ENCODE measurements at places on chromosomes 5 and 9. TPM values are rescaled to one million over a fixed set of nuclear protein-coding genes. Genes with fewer than 3 reads are reported as not detected.
A peak's percentile ranks its signal among the peaks of the same experiment; 100 is the strongest.

GRCh38 chr9:761793-762560, 79.5 kb upstream of the DMRT1 start:
- DNase-seq = no peak

- DNase-seq = no peak
Measured at GRCh38 chr9:96449523-96449844, 485 bp upstream of the HABP4 start.

DNA sequence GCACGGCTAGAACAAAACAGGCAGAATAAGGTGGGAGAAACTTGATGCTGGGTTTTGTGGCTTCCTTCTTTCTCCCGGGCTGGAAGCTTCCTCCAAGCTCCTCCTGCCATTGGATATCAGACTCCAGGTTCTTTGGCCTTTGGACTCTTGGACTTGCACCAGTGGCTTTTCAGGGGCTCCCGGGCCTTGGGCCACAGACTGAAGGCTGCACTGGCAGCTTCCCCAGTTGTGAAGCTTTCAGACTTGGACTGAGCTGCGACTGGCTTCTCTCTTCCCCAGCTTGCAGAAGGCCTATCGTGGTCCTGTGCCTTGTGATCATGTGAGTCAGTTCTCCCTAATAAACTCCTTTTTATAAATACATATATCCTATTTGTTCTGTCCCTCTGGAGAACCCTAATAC, 364.4 kb downstream of the DNAH5 start:
- no peak for DNase-seq

GRCh38 chr5:115872447-115872846, 30.7 kb downstream of the AP3S1 start:
- no peak for DNase-seq

DNA sequence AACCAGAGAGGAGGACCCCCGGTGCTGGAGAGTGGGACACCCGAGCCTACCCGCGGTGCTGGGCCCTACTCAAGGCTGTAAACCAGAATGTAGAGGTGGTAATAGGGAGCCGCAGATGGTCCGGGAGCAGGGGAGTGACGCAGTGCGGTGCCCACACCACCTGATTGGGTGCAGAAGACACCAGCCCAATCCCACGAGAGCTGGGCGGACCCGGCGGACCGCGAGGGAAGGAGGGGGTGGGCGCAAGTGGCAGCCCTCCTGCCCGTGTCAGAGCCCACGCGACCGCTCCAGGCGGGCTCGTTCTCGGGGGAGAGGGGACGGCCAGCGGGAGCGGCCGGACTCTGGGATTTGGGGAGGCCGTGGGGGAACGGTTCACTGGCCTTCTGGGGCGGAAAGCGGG, 71.2 kb downstream of the C9orf50 start:
- DNase-seq = no peak

- no peak for DNase-seq
Measured at GRCh38 chr5:55406292-55406691, 98.5 kb downstream of the MTREX start.

DNA sequence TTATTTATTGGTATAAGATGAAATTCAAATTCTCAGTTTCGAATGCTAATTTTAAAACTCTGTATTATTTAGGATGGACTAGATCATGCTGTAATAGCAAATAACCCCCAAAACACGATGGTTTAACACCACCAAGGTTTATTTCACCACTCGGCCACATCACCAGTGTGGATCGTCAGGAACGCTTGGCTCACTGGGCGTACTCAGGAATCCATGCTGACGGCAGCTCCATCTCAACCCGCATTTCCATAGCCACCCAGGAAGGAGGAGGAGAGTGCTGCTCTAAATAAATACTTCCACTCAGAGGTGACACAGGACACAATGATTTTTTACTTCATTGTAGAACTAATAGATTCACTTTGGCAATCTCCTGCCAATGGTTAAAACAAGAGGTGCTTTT, 347.4 kb downstream of the SH3GL2 start:
- DNase-seq = no peak

DNA sequence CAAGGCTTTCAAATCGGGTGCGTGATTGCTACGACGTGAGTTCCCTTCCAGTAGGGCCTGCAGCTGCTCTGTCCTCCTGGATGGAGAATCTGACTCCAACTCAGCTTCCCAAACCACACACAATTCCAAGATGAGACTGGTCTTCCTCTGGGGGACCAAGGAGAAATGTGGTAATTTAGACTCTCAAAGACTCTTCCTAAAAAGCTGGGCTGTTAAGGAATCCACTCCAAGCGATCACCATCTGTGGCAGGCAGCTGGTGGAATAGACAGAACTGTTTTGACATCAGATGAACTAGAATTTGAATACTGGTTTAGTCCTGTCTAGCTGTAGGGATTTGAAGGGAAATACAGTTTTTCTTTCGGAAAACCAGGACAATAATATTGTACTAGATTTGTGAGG, 130.7 kb upstream of the KLF4 start:
- DNase-seq = no peak

GRCh38 chr9:63816751-63817621, 1468.0 kb downstream of the FOXD4L5 start:
- no peak for DNase-seq

GRCh38 chr9:99211746-99212145, 10.0 kb downstream of the ALG2 start:
- no peak for DNase-seq

- DNase-seq = peak; percentile 11
Measured at GRCh38 chr5:154038261-154038706, 426 bp downstream of the FAM114A2 start.

DNA sequence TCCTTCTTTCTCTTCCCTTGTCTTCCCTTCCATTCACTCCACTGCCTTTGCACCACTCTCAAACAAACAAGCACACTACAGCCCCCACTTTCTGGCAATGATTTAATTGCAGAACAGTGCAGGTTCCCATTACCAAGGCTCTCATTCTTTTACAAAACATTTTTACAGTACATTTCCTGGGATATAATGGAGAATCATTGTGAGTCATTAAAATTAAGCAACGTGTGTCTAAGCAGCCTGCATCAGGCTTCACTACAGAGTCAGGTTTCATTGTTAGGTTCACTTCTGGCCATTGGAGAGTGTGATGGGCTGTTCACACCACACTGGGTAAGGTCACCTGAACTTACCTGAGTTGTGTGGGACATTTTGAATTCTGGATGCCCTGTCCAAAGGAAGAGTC, 303.5 kb downstream of the TRIM32 start:
- DNase-seq = no peak

GRCh38 chr9:88587182-88587581, 52.2 kb downstream of the NXNL2 start:
- DNase-seq = no peak

GRCh38 chr5:128038643-128039042, 44.9 kb upstream of the SLC12A2 start:
- peak; percentile 91 for DNase-seq

GRCh38 chr5:139748505-139748826, 47.1 kb upstream of the PSD2 start:
- no peak for DNase-seq

- DNase-seq = no peak
Measured at GRCh38 chr9:120904978-120905301, 21.7 kb downstream of the TRAF1 start.

GRCh38 chr5:134226441-134227192, 744 bp upstream of the PPP2CA start:
- DNase-seq = no peak

DNA sequence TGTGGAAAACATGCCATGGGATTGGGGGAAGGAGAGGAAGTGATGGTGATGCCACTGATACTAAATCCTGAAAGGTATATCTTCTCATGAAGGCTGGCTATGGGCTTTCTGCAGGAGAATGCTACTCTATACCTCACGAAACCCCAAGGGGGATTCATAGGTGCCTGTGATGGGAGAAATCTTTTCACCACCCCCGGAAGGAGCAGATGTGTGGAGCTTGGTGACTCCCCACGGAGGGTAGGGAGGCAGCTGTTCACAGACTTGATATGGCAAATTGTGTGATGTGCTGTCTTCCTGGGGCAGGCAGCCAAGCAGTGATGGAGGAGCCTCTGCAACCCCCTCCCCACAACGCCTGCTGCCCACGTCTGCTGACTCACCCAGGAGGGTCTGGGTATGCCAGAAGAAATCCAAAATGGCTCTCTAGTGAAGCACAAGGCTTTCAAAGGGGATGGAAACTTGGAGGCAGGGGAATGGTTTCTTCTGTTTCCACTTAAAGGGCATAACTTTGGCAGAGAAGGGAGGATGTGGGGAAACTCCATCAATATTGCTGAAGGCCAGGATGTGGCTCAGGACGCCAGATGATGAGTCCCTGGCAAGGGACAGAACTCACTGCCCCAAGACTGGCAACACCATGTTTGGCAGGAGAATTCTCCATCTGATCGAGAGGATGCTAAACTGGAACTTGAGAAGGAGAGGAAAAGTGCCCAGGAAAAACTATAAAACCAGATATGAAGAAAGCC, 188.3 kb downstream of the GABBR2 start:
- no peak for DNase-seq

GRCh38 chr9:98357921-98358535, 102.6 kb upstream of the TBC1D2 start:
- no peak for DNase-seq

DNA sequence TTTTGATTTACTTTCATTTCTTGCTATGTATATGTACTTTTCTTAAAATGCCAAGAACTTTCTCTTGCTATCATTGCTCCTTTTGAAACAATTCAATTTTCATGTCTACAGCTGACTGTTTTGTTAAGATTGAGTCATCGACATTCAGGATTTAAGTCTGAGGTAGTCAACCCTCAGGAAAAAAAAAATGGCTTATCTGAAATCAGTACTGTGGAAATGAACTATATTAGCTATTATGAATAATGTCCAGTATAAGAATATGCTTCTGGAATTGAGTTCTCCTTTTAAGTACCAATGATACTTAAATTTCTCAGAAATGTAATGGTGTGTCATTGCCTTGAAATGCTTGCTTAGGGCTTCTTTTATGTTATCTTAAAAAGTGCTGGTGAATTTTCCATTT, 37.9 kb downstream of the TNFAIP8 start:
- no peak for DNase-seq

DNA sequence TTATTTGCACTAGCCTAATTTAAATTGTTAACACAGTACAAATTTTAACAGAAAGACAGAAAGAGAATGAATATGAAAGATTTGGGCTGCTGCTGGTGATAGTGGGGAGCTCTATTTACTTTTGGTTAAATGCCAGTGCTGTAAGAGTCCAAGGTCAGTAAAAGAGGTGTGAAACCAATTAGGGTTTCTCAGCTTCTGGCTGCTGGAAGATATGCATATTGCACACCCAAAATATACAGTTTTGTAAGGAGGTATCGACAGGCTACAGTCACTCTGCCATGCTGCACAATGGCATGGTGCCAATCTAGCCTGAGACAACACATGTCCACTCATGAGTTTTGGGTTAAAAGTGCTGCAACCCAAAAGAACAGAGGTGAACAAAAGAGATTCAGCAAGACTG, 79.3 kb downstream of the PPP2R2B start:
- no peak for DNase-seq

DNA sequence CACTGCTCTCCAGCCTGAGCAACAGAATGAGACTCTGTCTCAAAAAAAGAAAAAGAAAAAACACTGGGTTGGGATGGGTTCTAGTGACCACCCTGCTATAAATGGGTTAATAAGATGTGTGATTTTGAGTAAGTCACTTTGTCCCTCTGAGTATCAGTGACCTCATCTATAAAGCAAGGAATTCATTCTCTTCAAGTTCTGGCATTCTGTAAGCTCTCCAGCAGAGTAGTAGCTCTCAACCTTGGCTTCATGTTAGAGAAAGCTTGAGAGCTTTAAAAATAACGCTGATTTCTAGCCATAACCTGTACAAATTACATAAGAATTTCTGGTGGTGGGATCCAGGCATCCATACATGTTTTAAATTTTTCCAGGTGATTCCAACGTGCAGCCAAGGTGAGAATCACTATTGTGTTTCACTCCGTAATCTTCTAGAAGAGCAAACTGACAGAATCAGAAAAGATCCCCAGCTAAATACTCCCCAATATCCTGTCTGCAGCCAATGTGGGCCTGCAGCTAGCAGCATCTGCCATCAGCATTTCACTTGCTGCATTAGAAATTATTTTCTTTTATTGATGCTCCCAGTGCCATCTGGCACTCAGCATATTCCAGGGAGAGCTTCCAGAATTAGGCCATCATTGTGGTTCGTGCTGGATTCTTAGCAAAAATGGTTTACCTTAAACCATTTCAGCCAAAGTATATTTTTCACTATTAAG, 109.4 kb downstream of the FEM1C start:
- no peak for DNase-seq

- no peak for DNase-seq
Measured at GRCh38 chr9:36902861-36903524, 131.1 kb downstream of the PAX5 start.

GRCh38 chr5:129063483-129064113, 31.0 kb upstream of the ISOC1 start:
- DNase-seq = no peak

DNA sequence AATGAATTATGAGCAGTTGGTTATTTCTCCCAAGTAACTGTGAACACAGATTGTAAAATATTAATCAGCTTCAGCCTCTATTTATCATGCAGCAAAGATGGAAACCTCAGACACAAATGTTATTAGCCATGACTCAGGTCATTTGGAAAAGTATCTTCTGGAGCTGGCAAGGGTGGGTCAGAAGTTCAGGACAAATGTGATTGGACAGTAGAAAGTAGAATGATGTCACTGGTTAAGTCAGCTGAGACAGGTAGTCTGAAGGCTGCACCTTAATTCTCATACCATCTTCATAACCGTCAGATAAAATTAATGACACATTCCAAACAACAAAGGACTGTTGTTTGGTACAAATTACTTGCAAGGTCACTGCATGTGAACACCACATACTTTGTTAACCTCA, 140.2 kb downstream of the EMB start:
- DNase-seq = no peak

DNA sequence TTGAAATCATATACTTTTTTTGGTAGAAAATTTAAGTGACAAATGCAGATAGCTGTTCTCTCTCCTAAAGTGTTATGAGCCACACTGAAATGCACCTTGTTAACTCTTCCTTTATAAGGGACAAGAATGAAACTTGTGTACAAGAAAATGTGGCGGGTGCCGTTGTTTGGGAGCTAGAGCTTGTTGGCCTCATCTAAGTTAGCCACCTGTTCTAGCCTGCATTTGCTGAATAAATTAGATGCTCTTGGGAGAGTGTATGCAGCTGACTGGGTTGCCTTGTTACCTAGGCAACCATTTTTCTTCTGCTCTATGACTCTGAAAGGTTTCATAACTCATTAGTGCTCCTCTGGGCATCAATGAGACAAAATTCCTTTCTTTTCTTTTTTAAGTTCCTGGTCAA, 174.3 kb downstream of the TAF11L14 start:
- no peak for DNase-seq

The SLC9A3 gene
- total RNA-seq = 0.71 TPM

The PHF24 gene
- not detected for total RNA-seq

The BTNL8 gene
- total RNA-seq = not detected

The MLANA gene
- not detected for total RNA-seq

The COL5A1 gene
- 87.1 TPM for total RNA-seq

The PTGR1 gene
- 77.9 TPM for total RNA-seq

The DDX4 gene
- total RNA-seq = not detected

The SYK gene
- total RNA-seq = 0.07 TPM

The SLC34A1 gene
- total RNA-seq = not detected

The TEX48 gene
- total RNA-seq = not detected

The PCDHA11 gene
- 0.07 TPM for total RNA-seq

The DMRT3 gene
- not detected for total RNA-seq

The SURF6 gene
- total RNA-seq = 13.4 TPM

All from pulmonary artery endothelial cell (primary cell).